ENCODE measurements at places on chromosomes 7 and 10.

- no peak for DNase-seq
These were observed 985.1 kb upstream of the LRRN3 start for GRCh38 chr7:110105840-110106239.

- DNase-seq, result no peak
These were observed 468.6 kb upstream of the ZMIZ1 start for GRCh38 chr10:78600121-78600665.

- DNase-seq, result no peak
These were observed 235.5 kb downstream of the CCSER2 start for GRCh38 chr10:84563868-84564267.

- no peak for DNase-seq
These were observed 124.7 kb upstream of the SDK1 start for GRCh38 chr7:3176112-3177000.
